ENCODE measurements at places on chromosomes 7 and 10. TPM values are rescaled to one million over a fixed set of nuclear protein-coding genes. Genes with fewer than 3 reads are reported as not detected.
A peak's percentile ranks its signal among the peaks of the same experiment; 100 is the strongest.

DNA sequence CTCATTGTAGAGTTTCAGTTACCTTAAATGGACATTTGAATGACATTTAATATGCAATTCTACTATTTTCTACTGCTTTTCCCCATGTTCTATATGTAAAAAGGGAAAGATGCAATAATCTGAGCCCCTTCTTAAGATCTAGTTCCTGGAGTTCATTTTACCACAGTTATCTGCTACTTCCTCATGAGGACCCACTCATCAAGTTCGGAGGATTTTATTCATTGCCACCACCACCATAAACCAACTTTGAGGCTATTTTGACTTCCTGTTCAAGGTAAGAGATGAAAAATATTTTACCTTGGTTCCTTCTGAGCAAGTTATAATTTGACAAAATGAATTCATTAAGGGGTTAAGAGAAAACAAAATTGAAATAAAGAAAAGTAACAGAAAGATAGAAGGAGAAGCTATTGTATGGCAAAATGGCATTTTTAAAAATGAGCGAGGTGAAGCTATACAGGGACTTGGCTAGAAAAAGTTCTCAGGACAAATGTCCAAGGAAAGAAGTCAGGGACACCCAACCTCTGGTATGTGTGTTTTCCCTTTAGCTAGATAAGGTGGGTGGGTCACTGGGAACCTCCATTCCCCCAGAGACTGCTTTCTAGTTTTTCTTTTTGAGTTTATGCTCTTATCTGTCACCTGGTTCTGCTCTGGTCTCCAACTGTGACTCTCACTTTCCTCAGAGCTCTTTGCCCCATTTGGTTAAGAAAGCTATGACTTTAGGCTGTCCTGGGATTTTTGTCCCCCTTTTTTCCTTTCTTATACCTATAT, 14.9 kb upstream of the FAM3C start:
- DNase-seq = no peak

GRCh38 chr10:69272624-69273023, 5.7 kb upstream of the HK1 start:
- DNase-seq = no peak

DNA sequence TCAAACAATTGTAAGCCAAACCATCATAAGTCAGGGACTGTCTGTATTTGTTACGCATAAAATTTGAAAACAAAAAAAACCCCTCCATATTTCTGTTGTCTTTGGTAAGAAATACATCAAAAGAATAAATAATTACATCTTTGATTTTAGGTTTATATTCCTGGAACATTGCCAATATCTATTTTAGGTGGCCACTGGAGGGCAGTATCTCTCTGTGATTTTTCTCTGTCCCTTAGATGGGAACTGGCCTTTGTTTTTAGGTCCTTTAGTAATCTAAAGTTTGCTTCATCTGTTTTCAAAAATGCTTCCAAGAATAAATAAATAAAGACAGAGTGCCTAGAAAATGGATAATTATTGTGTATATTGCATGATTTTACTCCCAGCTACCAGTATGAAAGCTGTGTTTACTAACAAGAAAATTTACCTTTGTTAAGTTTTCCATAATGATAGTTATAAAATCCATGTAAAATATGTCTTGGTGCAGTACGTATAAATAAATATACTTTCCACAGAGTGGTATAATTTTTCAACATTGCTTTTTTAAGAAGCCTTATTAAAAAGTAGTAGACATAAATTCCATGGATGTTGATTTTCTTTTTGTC, 64.2 kb downstream of the PHYHIPL start:
- DNase-seq = peak; percentile 27

DNA sequence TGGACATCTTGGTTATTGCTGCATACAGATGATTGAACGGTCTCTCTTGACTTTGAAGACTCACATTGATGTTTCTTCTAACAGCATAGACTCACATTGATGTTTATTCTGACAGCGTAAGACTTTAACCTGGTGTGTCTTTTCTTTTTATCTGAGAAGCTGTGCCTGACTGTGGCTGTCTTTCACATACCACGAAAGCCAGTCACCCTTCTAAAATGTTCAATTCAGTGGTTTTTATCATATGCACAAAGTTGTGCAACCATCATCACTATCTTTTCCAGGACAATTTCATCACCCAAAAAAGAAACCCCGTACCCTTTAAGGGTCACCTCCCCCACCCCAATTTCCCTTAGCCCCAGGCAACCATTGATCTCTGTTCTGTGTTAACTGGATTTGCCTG, 24.7 kb downstream of the CELF2 start:
- DNase-seq = no peak

- no peak for DNase-seq
These were observed 110.4 kb downstream of the GLI3 start for GRCh38 chr7:42126475-42127231.

- DNase-seq = no peak
These were observed 49.7 kb downstream of the UNC5B start for GRCh38 chr10:71262027-71262426.

GRCh38 chr7:80896906-80897598, 21.8 kb downstream of the SEMA3C start:
- DNase-seq = no peak

DNA sequence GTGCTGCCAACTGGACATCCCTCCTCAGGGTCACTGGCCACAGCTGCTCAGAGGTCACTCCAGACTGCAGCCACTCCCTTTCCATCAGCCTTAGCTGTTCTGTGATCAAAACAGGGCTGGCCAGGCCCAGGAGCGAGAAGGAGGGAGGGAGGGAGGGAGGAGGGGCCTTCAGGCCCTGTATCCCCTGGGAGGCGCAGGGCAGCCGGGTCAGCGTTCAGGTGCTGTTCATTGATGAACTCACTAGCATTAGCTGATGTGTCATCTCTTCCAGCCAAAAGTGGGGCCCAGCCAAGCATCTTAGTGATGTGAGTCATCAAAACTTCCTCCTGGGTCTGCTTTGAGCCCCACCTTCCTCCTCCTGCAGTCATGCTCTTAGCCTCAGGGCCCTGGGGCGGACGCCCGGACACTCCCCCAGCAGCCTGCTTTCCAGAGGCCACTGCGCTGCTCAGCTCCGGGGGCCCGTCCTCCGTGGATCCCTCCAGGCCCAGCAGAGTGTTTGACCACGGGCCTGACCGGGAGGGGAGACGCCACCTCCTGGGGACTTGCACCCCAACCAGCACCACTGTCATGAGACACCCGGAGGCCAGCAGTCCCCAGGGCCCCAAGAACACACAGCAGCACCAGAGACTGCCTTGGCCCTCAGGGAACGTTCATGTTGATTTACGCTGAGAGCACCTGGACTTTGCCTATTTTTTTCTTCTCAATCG, 149.2 kb downstream of the PRKAG2 start:
- DNase-seq = peak; percentile 91

DNA sequence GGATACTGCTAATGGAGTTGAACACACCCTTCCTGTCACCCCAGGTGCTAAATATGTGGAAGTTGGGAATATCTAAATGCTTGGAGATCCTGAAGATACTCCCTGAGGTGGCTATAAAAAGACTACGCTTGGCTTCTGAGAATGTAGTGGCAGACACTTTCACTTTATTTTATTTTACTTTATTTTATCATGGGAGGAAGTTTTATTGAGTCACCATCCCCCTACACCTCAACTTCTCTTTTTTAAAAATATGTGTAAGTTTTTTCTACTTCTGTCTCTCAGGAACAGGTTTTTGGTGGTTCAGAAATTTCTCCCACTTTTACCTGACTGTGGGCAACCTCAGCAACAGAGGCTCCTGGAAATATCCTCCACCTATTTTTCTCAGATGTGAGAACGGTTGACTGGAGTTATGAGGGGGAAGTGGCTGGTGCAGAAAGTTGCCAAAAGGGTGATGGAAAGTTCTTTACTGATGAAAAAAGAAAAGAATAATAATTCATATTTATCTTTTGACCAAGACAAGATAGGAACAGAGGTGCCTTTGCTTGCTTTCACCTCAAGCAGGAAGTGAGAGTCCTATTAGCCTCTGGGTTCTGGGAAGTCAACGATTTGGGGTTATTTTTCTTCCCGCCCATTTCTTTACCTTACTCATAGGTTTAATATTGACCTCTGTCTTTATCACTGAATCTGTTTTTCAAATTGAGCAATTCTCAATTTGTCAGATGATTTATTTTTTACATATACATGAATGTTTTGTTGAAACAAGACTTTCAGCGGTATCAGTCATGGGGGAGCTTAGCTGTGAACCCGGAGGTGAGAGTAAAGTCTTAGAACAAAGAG, 103.6 kb downstream of the AHR start:
- no peak for DNase-seq

GRCh38 chr10:117621795-117622420, 79.4 kb downstream of the EMX2 start:
- DNase-seq = no peak

- peak; percentile 35 for DNase-seq
These were observed 207.9 kb upstream of the MYO3A start for GRCh38 chr10:25725917-25726716.

DNA sequence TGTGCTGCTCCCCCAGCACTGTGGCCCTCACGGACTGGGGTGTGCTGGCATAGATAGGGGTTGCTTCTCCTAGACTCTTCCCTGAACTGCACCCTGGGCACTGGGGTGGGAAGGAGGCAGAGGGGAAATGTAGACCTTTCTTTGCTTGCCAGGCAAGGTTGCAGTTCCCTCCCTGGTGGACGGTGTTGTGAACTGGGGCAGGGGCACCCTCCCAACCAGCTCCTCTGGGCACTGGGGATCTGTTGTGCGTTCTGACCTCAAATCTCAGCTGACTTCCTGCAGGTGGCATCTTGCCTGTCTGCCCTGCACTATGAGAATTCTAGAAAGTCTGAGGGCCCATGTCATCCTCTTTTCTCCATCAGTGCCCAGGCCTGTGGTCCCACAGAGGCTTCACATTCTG, 53.9 kb downstream of the ARHGAP22 start:
- no peak for DNase-seq

DNA sequence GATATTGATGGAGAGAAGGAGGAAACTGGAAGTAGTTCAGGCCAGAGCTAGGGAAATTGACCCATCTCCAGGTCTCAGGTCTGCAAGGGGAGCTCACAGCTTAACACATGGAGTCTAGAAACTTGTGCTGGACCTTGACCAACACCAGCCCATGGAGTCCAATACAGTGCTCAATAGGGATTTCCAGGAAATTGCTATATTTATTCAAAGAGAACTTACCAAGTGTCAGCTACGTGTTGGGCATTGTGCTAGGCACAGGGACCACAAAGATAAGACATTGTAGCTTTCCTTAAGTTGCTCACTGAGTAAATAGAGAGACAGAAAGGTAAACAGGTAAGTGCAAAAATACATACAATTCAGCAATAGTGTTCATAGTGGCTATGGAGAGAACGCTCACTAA, 72.7 kb upstream of the ATRNL1 start:
- no peak for DNase-seq

The RASSF4 gene
- total RNA-seq = 2.8 TPM

The PURB gene
- 13.2 TPM for total RNA-seq

The TLX1 gene
- total RNA-seq = not detected

The AGR2 gene
- total RNA-seq = 0.93 TPM

The NACAD gene
- total RNA-seq = 0.05 TPM

All from HCT116 (cell line).